ENCODE measurements at places on chromosomes 7 and 10.

DNA sequence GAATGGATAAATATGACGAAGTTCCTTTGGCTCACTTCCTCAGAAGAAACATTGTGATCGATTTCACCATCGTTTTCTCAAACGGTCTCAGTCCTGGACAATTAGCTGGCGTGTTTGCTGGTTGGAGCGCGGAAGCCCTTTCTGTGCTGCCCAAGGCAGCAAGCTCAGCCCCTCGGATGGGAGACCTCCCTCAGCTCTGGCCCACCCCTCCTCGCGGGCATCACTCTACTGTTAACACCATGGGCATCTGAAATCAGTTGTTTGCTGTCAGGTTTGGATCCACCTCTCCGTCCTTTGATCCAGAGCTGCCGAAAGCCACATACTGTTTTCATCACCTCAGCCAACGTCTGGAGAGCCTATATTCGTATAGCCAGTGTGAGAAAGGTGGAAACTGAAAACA lies 68.2 kb downstream of the C10orf143 start:
- DNase-seq: no peak

DNA sequence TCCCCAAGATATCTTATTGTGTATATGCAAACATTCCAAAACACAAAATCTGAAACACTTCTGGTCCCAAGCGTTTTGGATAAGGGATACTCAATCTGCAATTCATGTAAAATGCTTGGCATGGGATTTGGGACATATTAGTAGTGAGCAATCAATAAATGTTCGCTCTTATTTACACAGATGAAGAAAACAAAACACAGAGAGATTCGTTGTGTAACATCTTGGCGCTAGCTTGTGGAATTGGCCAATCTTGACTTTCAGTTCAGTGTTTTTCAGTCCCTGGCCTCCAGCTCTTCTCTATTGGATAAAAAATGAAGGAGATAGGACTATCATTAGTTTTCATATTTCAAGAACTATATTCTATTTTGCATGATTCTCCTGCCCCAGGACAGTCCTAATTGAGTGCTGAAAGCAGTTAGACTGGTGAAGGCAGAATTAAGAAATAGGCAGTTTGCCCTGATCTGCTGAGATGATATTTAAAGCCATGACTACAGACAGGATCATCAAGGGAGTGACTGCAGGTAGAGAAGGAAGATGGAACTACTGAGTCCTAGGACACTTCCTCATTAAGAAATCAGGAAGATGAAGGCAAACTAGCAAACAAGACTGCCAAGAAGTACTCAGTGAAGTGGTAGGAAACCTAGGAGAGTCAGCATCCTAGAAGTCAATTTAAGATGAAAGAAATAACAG lies 1.8 kb downstream of the PNLIPRP3 start:
- DNase-seq: no peak

GRCh38 chr7:116408166-116408565 lies 91.4 kb upstream of the CAV2 start:
- no peak for DNase-seq

DNA sequence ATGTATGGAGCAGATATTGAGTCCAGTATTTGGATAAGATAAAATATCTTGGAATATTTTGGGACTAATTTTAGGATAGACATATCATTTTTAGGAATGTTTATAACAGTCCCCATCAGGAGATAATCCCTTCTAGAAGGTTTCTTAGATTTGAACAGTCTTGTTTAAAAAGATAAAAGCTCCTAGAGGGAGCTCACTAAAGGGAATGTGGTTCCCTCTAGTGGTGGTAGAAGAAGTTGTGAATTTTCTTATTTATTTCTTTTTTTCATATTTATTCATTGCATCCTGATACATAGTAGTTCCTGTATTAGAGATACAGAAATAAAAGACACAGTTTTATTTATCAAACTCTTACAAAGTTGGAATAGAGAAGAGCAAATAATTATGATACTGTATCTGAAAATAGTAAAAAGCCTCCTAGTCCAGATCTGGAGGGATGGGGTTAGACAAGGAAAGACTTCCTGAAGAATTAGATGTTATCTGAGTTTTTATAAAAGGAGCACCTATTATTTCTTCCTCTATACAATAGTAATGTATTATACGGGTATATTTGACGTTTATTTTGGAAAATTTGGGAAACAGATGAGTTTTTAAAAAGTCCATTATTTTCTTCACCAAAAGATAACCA lies 24.5 kb upstream of the KLF14 start:
- DNase-seq: peak; percentile 45

DNA sequence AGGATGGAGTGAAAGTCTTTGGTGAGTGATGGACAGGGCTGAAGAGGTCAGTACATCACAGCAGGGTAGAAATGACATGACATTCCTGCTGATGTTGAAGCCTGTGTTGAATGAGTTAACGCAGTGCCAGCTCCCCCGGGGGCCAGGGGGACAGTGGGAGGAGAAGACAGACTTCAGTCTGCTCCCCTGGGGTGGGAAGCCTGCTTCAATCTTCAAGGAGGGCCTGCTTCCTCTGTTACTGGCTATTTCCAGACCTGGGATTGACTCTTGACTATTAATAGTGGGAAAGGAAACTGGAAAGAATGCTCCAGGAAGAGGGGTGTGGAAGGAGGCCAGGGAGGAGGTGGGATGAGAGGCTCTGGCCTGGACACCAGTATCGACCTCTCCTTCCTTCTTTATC lies 27.2 kb downstream of the PODXL start:
- no peak for DNase-seq

GRCh38 chr10:21919117-21919516 lies 84.4 kb downstream of the DNAJC1 start:
- DNase-seq: no peak

DNA sequence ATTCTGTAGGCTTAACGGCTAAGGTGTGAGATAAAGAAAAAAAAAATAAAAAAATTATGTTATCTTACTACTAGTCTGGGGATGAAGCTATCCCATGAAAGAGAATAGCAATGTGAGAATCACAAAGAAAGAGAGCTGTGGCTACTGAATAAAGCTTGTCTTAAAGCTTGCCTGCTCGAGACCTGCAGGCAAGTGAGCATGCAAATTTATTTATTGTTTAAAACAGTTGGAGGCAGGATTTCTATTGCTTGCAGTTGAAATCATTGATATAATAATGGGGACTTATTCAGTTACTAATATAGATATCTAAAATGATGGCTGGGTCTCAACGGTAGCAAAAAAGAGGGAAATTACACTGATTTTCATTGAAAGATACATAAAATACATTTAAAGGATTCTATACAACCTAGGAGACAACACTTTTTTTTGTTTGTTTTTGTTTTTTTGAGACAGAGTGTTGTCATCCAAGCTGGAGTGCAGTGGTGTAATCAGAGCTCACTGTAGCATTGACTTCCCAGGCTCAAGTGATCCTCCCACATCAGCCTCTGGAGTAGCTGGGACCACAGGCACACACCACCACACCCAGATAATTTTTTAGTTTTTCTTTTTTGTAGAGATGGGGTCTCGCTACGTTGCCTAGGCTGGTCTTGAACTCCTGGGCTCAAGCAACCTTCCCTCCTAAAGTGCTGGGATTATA lies 144.5 kb upstream of the FEZF1 start:
- DNase-seq: no peak

DNA sequence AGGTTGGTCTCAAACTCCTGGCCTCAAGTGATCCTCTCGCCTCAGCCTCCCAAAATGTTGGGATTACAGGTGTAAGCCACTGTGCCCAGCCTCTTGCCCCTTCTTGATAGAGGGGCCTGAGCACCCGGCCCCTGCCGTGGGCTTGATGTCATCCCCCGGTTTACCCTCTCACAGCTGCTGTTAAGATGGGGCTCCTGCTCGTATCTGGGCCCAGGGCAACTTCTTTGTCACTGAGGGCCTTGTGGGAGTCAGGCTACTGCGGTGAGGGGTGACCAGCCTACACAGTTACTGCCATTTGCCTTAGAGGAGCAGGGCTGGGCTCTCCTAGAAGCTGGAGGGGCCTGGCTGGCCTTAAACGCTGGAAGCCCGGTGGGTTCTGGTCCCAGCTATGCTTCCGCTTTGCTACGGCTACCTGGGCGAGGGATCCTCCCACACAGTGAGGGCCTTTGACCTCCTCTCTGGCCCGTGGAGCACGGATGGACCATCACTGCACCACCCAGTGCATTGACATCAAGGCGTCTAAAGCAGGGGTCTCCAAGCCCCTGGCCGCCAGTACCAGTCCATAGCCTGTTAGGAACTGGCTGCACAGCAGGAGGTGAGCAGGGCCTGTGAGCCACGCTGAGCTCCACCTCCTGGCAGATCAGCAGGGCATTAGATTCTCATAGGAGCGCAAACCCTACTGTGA lies 1.1 kb upstream of the TMEM130 start:
- no peak for DNase-seq

DNA sequence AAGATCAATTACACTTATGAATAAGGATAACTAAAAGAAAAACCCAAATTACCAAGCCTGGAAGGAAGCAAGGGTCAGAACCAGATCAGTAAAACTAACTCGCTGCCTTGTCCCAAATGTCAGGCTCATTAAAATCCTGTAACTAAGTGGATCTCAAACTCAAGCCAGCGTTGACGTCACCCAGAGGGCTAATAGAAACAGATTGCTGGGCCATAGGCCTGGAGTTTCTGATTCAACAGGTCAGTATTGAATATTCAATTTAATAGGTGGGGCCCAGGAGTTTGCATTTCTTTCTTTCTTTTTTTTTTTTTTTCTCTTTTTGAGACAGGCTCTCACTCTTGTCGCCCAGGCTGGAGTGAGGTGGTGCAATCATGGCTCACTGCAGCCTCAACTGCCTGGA lies 397.0 kb downstream of the CALN1 start:
- no peak for DNase-seq

- no peak for DNase-seq
Measured at GRCh38 chr7:44212018-44212417, 11.2 kb downstream of the YKT6 start.

DNA sequence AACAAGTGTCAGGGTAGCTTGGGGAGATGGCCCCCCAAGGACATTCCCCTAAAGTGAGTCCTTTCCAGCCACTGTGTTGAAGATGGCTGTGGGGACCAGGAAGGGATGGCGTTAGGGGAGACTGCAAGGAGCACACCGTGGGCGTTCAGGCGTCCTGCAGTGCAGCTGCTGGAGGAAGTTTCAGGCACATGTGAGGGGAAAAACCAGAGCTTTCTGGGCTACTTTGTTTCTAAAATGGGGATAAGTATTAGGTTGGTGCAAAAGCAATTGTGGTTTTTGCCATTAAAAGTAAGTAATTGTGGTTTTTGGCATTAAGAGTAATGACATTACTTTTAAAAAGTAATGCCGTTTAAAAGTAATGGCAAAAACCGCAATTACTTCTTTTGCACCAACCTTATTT lies 14.3 kb downstream of the PRF1 start:
- no peak for DNase-seq

DNA sequence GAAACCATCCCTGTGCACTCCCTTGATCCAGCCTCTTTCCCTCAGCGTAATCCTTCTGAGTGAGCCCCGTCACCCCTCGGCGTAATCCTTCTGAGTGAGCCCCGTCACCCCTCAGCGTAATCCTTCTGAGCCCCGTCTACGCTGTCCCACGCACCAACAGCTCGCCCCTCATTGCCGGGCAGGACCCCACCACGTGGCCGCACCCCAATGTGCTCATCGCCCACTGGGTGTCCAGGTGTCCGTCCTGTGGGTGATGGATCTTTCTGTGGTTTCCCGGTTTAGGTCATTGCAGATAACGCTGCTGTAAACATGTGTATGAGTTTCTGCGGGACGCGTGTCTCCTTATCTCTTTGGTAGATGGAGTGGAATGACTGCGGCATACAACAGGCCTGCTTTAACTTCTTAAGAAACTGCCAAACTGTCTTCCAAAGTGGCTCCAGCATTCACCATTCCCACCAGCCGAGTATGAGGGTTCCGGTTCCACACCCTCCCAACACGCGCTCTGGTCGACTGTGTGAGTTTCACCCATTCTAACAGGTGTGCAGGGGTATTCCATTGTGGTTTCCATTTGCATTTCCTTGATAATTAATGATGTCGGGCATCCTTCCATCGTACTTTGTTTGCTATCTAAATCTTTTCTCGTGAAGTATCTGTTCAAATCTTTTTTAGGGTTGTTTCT lies 42.1 kb upstream of the NKX6-2 start:
- DNase-seq: no peak

GRCh38 chr7:157402911-157403534 lies 66.2 kb downstream of the DNAJB6 start:
- DNase-seq: no peak

DNA sequence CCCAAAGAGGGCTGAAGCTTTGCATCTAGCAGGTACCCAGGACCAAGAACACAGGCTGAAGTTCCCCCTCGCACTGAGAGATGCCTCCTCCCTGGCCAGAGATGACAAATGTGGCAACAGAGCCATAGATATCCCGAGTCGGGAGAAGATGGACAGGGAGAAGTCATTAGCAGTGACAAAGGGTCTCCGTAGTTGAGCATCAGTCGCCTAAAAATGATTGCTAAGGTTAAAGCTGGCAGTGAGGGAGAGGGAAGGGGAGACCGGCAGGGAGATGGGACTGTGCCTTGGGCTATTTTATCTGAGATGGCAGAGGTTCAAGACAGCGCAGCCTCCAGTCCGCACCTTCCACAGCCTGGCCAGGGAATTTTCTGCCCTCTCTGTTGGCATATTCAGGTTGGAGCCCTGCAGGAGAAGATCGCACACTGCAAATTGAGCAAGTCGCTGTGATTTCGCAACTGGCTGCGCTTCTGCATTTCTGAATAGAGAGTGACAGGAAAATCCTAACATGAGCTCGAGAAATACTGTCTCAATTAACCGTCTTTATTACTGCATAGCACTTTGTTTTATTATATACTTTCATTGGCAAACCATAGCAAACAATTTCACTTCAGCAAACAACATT lies 238.9 kb upstream of the GPR26 start:
- DNase-seq: no peak

DNA sequence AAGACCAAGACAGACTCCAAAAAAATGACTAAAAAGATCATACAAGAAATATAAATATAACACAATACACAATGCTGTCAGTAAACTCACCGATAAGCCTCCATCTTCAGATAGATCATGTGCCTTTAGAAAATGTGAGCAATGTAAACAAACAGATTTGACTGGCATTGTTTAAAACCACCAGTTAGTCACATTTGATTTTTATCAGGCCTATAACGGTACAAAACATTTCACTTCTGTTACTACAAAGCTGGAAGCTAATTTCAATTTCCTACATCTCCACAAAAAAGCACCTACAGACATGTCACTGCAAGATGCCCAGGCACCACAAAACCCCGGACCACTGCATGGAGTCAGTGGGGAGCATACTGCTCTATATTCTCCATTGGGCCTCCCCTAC lies 18.9 kb downstream of the SGMS1 start:
- no peak for DNase-seq

DNA sequence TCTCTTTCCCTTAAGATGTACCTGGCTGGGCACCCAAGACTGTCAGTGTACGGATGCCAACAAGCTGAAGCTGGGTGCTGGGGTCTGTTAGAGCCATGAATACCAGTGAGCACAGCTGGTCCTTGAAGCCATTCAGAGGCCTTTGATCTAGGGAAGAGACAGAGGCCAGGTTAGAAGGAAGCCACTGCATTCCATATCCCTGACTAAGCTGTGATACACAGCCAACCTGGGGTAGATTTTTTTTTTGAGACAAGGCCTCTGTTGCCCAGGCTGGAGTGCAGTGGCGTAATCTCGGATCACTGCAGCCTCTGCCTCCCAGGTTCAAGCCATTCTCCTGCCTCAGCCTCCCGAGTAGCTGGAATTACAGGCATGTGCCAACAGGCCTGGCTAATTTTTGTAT lies 20.8 kb downstream of the ZDHHC16 start:
- no peak for DNase-seq
